ENCODE measurements at places on chromosomes 12 and 14. TPM values are rescaled to one million over a fixed set of nuclear protein-coding genes. Genes with fewer than 3 reads are reported as not detected.

The LYZ gene
- 0.19 TPM for total RNA-seq

The PIWIL1 gene
- not detected for total RNA-seq

The INSM2 gene
- not detected for total RNA-seq

The OR4E2 gene
- not detected for total RNA-seq

The TAS2R10 gene
- 0.87 TPM for total RNA-seq

The PPP4R4 gene
- not detected for total RNA-seq

The HIP1R gene
- 12.0 TPM for total RNA-seq

The TAS2R42 gene
- not detected for total RNA-seq

The HOXC12 gene
- total RNA-seq, result not detected

The TMEM260 gene
- total RNA-seq, result 11.7 TPM

The CINP gene
- 51.0 TPM for total RNA-seq

The KIF5A gene
- 0.26 TPM for total RNA-seq

The ZFHX2 gene
- total RNA-seq, result 0.06 TPM

The ENDOU gene
- total RNA-seq, result 0.40 TPM

The TMEM132C gene
- not detected for total RNA-seq
